ENCODE measurements at places on chromosomes 3 and 15.

DNA sequence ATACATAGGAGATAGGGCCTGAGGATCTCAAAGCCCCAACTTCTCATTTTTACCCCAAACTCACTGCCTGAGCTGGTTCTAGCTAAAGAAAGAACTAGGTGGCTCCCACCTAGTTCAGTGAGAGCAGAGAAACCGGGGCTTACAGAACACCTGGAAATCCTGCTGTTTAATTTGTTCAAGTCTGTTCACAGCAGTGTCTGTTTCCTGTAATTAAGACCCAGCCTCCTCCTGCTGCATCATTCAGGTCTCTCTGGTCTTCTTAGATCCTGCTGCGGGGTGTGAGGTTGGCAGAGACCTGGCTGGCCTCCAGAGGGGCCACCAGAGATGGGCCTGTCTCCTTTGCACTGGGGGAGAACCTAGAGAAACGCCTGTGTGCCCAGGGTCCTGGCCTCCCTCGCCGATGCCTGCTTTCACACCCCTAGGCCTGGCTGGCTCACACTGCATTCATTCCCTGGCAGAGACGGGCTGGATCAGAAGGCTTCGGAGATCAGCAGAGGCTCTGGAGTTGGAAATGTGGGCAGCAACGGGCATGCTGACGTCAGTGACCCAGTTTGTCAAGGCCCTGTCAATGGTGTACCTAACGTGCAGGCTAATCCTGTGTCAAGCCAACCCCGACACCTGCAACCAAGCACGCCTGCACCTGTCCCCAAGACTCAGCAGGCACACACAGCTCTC lies 4.9 kb upstream of the CHRNA3 start:
- no peak for DNase-seq

DNA sequence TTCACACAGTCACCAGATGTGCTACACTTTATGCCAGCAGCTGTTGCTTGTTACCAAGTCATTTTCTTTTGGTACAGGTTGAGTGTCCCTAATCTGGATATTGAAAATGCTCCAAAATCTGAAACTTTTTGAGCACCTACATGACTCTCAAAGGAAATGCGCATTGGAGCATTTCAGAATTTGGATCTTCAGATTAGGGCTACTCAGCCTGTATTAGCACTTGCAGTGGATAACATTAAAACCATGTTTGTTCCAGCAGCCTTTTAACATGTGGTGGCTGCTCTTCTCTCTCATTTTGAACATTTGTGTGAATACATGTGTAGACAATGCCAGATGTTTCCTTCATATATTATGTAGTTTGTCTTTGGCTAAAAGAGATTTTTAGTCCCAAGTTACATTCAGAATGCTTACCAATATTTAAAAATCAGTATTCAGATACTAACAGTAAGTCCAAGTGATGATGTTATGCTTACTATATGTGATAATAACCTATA lies 230.9 kb upstream of the UBE2E1 start:
- no peak for DNase-seq

GRCh38 chr3:53218131-53218530 lies 37.7 kb downstream of the TKT start:
- no peak for DNase-seq

DNA sequence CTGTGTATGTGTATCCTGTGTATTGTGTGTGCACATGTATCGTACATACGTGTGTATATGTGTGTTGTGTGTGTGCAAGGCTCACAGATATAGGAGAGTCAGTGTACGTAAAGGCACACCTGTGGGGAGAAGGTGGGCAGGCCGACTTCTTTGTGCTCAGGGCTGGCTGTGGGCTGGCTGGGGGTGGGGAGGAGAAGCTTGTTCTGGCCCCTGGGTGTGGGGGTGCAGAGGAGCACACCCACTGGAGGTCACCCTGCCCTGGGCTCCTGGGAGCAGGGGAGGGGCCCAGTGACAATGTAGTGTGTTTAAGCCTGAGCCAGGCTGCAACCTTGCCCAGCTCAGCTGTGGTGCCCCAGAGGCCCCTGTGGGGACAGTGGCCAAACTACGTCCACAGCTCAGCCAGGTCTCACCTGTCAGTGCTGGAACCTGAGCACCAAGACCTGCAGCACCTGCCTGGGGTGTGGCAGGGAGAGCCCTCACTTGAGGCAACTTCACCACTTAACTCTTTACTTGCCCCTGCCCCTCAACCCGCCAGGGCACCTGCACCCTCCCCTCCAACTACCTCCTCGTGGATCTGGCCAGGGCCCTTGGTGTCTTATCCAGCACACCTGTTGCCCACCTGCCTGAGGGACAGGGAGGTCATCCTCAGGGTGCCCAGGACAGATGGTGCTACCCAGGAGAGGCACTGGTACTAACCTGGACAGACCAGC lies 2.6 kb upstream of the HHATL start:
- DNase-seq: no peak

GRCh38 chr15:39230205-39230907 lies 350.5 kb upstream of the THBS1 start:
- DNase-seq: no peak

- no peak for DNase-seq
Measured at GRCh38 chr3:5254281-5255048, 67.0 kb downstream of the EDEM1 start.

DNA sequence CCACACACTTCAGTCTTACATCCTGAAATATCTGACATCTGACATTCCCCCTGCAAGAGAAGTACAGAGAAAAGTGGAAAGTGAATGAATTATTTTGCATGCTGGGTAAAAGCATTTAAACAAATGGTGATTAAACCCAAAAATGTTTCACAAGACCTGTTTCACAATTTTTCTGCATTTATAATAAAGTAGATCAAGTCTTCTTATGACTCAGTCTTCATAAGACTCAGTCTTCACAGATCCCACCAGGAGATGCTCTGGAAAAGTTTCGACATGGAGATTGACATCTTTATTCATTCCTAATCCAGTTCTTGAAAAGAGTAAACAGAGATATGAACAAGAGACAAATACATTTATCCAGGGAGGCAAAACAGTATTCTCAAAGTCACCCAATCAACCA lies 13.2 kb upstream of the EDC3 start:
- DNase-seq: no peak

GRCh38 chr15:65881766-65882434 lies 12.6 kb downstream of the RAB11A start:
- no peak for DNase-seq

GRCh38 chr3:149813367-149814281 lies 609 bp downstream of the RNF13 start:
- DNase-seq: peak; percentile 47

DNA sequence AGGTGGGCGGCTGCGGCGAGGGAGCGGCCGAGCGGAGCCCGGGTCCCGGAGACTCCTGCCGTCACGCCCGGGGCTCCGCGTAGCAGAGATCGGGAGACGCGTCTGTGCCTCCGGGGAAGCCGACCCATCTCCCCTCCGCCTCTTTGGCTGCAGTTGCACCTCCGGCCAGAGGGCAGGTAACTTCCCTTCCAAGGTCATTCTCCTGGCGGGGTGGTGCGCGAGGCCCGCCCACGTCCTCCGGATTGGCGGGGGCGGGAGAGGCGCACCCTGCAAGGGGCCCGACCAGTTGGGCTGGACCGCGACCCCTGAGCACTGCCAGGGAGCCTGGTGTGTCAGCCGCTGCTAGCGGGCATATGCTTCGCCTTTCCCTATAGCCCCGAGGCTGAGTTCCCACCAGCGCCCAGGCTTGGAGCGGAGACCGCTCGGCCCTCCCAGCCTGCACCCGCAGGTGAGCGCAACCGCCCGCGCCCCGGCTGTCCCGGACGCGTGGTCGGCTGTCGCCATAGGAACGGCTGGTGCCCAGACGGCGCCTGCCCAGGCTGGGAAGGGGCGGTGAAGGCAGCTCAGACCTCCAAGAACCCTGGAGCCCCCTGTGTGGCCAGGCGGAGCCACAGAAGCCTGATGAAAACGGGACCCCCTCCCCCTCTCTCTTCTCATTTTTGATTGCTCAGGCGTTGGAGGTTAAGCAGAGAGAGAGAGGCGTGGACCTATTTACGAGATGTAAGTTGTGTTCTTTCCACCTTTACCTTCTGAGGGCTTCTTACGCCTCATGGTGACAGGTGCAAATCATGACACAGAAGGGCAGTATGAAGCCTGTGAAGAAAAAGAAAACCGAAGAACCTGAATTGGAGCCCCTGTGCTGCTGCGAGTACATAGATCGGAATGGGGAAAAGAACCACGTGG lies 453 bp downstream of the ZDHHC23 start:
- peak; percentile 30 for DNase-seq

DNA sequence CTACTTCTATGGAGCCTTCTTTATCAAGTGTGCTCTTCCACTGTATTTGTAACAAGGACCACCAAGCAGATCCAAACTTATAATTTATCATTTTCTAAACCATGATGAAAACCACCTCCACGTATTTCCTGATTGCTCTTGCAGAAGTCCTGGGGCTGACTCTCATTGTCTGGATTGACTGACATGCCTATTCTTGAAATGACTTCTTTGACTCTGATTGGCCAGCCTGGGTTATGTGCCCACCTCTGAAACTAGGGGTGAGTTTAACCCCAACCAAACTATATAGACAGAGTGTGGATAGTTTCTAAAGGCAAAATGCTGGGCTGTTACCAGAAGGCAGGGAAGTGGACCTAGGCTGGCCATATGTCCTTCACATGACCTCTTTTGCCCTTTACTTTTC lies 12.7 kb downstream of the TMPRSS7 start:
- DNase-seq: no peak

- DNase-seq: no peak
Measured at GRCh38 chr3:14646131-14646573, 5.4 kb upstream of the CCDC174 start.

DNA sequence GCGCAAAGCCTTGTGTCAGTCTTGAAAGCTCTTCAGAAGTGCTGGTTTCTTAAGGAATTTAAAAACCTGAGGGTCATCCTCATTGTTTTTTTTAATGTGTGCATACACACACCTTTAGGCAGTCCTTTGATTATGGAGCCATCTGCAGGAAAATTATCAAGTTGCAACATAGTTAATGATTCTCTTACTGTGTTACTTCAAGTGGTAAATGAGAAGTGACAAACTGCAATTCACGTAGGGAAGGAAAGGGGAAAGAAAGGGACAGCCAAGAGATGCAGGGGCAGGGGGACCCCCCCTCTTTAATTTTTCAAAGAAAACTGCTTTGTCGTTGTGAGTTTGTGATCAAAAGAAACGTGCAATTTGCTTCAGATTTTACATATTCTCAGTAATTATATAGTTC lies 162.4 kb upstream of the CGNL1 start:
- no peak for DNase-seq

- no peak for DNase-seq
Measured at GRCh38 chr15:51379390-51379789, 37.9 kb downstream of the GLDN start.

DNA sequence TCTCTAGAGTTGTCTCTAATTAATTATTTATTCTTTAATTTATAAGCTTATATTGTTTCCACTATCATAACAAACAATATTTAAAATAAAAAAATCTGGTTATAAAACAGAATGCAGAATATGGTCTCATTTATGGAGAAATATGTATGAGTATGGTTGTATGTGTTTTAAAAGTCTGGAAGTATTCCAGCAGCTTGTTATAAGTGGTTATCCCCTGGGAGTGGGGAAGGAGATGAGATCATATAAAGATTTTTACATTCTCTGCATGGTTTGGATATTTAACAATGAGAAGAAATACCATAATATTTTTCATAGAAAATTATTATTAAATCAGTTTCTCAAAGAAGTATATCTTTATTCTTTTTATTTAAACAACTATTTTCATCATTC lies 135.4 kb upstream of the MB21D2 start:
- no peak for DNase-seq

GRCh38 chr15:69225355-69226022 lies 65.1 kb downstream of the GLCE start:
- DNase-seq: no peak

GRCh38 chr3:114421204-114421603 lies 127.4 kb downstream of the TIGIT start:
- DNase-seq: no peak

- DNase-seq: no peak
Measured at GRCh38 chr15:20355256-20355868, 186.2 kb downstream of the GOLGA6L6 start.

DNA sequence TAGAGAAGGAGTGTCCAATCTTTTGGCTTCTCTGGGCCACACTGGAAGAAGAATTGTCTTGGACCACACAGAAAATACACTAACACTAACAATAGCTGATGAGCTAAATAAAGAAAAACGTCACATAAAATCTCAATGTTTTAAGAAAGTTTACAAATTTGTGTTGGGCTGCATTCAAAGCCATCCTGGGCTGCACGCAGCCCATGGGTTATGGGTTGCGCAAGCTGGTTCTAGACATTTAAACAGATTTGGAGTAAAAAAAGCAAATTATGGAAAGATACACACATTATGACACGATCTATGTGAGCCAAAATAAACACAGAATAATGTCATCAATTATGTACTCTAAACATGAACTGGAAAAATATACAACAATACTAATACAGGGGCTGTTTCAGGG lies 703.3 kb upstream of the LMCD1 start:
- no peak for DNase-seq

DNA sequence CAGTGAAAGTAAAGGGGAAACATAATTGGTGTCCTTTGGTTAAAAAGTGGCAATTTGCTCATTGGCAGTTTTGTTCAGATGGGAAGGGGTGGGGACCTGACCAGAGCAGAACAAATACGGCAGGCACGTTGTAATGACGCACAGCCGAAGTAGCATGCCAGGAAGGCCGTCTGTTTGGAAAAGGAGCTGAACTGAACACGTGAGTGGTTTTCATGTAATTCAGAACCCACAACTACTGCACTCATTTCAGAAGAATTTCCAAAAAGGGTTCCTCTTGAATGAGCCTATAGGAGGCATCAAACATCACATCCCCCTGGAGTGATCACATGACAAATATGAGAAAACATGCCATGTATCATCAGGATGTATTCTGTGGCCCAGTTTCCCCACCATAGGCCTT lies 42.9 kb upstream of the LMCD1 start:
- DNase-seq: peak; percentile 45

- no peak for DNase-seq
Measured at GRCh38 chr3:101117465-101117864, 124.2 kb upstream of the ABI3BP start.

DNA sequence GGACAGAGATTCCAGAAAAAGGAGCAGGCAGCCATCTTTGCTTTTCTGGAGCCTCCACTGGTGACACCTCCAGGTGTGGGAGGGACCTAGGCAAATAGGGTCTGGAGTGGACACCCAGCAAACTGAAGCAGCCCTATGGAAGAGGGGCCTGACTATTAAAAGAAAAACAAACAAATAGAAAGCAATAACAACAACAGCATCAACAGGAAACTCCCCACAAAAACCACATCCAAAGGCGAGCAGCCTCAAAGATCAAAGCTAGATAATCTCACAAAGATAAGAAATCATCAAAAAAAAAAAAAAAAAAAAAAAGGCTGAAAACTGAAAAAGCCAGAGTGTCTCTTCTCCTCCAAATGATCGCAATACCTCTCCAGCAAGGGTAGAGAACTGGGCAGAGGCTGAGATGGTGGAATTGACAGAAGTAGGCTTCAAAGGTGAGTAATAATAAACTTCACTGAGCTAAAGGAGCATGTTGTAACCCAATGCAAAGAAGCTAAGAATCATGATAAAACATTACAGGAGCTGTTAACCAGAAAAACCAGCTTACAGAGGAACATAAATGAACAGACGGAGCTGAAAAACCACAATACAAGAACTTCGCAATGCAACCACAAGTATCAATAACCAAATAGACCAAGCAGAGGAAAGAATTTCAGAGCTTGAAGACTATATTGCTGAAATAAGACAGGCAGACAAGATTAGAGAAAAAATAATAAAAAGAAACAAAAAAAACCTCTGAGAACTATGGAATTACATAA lies 225.4 kb downstream of the CTNNB1 start:
- DNase-seq: no peak
